ENCODE measurements at places on chromosomes 4 and X.

GRCh38 chrX:114619874-114620273 is 36.0 kb downstream of the HTR2C start:
- DNase-seq, result no peak

- DNase-seq, result no peak
Observed at GRCh38 chrX:3136161-3136961, 95.1 kb downstream of the ARSF start.

DNA sequence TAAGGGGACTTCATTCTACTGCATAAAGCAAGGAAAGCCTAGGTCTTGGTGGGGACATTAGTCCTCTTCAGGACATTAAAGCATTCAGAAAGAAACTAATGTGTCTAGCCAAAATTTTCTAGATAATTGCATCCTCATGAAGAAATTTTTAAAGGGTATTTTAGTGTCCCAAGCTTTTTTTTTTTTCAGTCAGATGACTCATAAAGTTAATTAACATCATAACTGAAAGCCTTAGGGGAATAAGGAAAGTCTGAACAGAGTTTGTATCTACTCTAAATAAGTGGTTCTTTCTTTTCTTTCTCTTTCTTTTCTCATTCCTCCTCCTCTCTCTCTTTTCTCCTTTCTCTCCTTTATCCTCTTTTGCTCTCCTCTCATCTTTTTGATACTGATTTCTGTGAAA is 202.4 kb downstream of the ADAMTS3 start:
- DNase-seq, result no peak

DNA sequence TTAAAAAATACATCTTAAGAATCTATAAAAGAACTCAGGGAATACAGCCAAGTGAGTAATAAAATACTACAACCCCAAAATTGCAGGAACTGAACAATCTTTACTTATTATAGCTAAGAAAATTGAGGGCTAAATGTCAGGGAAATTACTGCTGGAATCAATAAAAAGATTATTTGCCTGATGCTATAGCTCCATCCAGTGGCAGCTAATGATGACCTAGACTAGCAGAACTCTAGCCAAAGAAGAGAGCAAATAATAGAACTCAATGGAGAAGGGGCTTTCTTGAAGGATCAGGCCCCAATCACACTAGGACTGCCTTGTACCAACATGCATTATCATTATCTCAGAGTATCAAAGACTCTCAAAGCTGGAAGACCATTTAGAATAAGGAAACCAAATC is 85.0 kb upstream of the FAM241A start:
- no peak for DNase-seq

- peak; percentile 90 for DNase-seq
Observed at GRCh38 chr4:100093091-100093866, 97.0 kb downstream of the DDIT4L start.

DNA sequence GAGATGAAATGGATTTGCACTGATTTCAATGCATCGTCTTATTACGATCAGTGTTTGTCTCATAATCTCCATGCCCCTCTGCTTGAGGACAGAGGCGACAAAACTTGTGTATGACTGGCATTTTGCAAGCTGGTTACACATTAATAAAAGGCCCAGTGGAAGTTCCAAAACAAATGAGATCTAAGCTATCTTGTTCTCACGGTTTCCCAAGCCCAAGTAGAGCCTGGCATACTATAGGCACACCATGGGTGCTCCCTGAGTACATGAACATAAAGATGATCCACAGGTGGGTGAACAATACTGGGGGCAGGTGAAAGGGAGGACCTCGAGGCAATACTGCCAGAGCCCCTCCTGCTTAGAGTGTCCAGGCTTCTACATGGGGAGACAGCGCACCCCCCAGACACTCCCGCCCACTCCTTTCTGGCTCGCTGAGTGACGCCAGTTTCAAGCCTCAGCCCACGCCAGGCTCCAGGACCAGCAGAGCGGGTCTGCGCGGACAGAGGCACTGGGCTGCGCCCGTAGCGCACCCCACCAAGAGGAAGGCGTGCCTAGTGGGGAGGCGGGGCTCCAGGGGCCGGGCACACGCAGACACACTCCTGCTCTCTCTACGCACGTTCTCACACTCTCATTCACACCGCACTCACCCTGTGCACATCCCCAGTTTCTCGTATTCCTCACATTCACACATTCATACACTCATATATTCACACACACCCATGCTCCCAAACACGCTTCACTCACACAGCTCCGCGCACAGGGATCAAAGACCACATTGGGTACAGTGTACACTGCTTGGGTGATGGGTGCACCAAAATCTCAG is 8.9 kb upstream of the GSX2 start:
- DNase-seq, result peak; percentile 62

DNA sequence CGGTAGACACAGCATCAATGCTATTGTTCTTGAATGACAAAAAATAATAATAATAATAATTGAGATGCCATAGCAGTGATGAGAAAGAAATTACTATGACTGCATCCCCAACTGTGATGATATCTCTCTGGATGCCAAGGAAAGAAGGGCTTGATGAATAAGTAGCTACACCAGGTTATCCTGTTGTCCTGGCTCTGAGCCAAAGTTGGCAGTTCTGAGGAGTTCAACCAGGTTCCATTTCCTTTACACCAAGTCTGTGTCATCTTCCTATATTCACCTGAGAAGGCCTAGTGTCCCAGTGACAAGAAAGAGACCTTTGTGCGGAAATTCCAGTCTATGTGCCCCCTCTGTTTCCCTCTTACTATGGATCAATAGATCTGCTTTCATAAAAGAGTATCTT is 3.4 kb upstream of the MAML3 start:
- DNase-seq, result no peak
